ENCODE measurements at places on chromosomes 11 and 22.

DNA sequence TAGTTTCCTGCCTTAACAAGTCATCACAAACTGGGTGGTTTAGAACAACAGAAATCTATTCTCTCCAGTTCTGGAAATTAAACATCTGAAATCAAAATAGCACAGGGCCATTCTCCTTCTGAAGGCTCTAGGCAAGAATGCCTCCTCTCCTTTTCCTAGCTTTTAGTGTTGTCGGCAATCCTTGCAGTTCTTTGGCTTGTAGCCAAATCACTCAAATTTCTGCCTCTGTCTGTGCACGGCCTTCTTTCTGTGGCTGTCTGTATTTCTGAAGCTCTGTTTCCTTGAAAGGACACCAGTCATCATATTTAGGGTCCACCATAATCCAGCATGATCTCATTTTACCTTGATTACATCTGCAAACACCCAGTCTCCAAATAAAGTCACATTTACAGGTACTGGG lies 795.5 kb downstream of the METTL15 start:
- no peak for DNase-seq

DNA sequence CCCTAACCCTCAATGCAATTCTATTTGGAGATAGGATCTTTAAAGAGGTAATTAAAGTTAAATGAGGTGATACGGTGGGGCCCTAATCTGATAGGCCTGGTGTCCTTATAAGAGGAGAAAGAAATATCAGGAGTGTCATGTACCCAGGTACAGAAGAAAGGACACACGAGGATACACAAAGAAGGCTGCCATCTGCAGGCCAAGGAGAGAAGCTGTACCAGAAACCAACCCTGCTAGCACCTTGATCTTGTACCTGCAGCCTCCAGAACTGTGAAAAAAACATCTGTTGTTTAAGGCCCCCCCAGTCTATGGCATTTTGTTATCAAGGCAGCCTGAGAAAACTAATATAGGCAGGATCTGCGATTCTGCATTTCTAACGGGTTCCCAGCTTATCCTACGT lies 44.2 kb downstream of the FBXO7 start:
- DNase-seq: no peak

DNA sequence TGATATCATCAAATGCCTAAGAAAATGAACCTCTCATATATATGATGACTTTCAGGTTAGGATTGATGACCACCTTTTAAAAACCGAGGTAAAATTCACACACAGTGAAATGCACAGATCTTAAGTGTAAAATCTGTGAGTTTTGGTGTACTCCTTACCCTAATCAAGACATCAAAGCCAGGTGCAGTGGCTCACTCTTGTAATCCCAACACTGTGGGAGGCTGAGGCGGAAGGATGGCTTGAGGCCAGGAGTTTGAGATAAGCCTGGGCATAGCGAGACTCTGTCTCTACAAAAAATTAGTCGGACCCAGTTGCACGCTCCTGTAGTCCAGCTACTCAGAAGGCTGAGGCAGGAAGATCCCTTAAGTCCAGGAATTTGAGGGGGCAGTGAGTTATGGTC lies 140.4 kb downstream of the UVRAG start:
- peak; percentile 29 for DNase-seq

- no peak for DNase-seq
Measured at GRCh38 chr11:70656252-70656651, 257.9 kb downstream of the CTTN start.

GRCh38 chr11:2797121-2797711 lies 88.4 kb downstream of the CDKN1C start:
- DNase-seq: no peak

GRCh38 chr11:62497132-62497801 lies 49.3 kb downstream of the AHNAK start:
- no peak for DNase-seq
